ENCODE measurements at places on chromosomes 5 and 9.

DNA sequence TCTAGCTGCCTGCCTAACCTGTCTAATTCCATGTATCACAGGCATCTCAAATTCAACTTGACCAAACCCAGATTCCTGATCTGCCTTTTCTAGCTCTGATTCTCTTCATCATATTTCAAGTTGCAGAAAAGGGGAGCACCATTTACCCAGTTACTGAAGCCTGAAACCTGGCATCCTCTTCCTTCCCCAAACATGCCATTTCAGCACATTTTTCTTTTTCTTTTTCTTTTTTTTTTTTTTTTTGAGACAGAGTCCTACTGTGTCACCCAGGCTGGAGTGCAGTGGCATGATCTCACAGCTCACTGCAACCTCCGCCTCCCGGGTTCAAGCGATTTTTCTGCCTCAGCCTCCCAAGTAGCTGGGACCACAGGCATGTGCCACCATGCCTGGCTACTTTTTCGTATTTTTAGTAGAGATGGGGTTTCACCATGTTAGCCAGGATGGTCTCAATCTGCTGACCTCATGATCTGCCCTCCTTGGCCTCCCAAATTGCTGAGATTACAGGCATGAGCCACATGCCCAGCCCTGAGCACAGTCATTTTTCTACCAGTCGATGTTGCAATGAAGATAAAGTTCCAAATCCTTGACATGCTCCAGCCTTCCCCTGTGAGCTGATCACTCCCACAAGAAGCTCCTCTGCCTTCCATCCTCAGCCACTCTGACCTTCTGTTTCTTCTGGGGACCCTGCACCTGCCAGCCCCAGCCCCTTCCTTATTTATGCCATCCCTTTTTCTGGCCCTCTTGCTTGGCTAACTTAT, 32.2 kb downstream of the ACER2 start:
- DNase-seq, result no peak

DNA sequence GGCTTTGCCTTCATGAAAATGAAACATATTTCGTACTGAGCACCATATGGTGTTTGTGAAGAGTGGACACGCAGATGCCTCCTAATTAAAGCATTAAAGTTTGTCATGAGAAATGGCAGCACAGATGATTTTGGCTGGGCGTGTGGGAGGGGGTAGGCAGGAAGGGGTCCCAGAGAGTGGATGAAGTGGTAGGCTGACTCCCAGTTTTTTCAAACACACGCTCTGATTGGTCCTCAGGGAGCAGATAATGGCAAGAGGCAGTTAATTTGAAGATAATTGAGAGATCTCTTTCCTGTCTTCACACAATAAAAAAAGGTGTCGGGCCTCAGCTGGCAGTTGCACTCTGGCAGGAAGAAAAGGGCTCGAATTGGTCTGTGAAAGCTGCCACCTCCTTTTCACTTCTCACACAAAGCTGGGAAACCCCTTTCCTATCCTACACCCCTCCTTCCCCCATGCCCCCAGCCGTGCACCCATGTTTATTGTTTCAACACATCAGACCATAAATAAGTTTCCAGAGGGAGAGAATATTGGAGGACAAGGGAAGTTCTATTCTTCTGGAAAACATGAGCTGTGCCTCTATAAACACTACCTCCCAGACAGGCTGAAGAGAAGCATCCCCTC, 429.6 kb downstream of the ARHGEF28 start:
- DNase-seq, result no peak

DNA sequence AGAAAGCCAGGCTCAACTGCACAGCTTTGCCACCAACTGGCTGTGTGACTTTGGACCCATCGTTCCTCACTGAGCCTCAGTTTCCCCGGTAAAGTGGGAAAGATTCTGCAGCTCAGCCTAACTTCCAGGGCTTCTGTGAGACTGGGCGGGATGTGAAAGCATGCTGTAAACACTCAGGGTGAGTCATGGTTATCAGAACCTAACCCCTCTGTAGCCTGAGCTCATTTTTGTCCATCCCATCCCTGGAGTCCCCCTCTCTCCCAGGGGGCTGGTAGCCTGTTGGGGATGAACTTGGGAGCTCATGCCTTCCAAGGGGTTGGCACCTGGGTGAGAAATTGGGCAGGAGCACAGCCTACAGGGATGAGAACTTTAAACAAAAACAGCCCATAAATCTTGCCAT, 2.3 kb downstream of the CCDC69 start:
- no peak for DNase-seq

GRCh38 chr9:98789483-98790133, 6.7 kb downstream of the ANKS6 start:
- DNase-seq, result no peak

DNA sequence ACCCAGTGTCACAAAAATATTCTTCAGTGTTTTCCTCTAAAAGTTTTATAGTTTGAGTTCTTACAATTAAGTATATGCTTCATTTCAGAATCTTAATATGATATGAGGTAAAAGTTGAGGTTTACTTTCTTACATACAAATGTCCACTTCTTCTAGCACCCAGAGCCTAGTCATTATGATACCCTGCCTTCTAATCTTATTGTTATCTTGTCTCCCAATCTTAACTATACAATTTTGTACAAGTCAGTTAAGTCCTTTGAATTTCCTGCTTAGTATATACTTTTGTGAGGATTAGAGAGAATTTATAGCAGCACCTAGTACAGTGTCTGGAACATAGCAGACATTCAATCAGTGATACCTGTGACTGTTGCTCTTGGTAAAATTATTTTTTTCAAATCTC, 29.3 kb downstream of the RAD50 start:
- no peak for DNase-seq

GRCh38 chr5:83548581-83548980, 77.0 kb downstream of the VCAN start:
- DNase-seq, result no peak

DNA sequence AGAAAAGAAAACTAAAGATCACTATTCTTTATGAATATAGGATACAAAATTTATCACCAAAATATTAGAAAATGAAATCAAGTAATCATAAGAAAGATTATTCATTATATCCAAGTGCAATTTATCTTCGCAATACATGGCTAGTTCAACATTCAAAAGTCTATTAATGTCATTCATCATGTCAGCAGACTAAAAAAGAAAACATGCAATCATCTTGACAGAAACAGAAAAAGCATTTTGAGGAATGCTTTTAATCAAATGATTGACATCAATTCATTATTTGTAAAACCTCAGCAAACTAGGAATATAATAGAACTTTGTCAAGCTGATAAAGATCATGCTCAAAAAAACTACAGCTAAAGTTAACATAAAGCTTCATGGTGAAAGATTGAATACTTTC, 40.7 kb downstream of the ATPSCKMT start:
- DNase-seq, result no peak
